ENCODE measurements at places on chromosomes 16 and 17. TPM values are rescaled to one million over a fixed set of nuclear protein-coding genes. Genes with fewer than 3 reads are reported as not detected.

- no peak for DNase-seq
These were observed 29.6 kb downstream of the HS3ST3B1 start for GRCh38 chr17:14330492-14330962.

DNA sequence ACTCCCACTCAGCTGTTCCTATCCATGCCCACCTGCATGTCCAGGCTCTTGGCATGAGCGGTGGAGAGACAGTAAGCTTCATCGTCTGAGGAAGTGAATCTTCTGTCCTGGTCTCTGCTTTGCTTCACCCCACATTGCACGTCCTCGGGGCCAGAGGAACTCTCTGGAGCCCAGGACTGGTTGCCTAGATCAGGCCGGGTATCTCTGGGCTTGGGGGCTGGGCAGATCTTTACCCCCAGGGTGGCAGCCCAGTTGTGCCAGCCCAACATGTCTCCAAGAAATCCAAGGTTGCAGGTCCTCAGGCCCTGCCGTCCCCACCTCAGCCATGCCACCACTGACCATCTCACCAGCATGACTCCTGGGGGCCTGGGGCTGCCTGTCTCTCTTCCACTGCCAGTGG, 58.3 kb downstream of the BEAN1 start:
- no peak for DNase-seq

GRCh38 chr17:76716839-76717215, 6.1 kb upstream of the MXRA7 start:
- no peak for DNase-seq

GRCh38 chr17:63124536-63124935, 158.5 kb downstream of the TANC2 start:
- no peak for DNase-seq

GRCh38 chr16:82773018-82773417, 146.2 kb downstream of the CDH13 start:
- DNase-seq: no peak

DNA sequence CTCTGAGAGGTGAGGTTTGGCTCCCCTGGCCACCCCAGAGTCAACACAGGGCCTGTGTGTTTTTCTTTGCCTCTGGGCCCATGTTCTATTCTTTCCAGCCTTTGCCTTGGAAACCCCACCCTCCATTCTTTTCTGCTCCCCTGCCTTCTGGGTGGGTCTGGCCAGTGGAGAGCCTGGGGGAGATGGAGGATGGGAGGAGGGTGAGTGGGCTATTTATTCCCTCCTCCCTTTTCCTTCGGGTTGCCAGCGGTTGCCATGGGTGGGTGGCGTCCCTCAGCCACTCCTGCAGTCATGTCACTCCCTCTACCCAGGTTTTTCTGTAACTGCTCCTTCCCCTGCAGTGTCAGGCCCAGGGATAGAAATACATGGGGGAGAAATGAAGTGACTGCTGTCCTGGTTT, 15.5 kb downstream of the CMIP start:
- no peak for DNase-seq

- no peak for DNase-seq
These were observed 1.8 kb downstream of the SNTB2 start for GRCh38 chr16:69188716-69189115.

DNA sequence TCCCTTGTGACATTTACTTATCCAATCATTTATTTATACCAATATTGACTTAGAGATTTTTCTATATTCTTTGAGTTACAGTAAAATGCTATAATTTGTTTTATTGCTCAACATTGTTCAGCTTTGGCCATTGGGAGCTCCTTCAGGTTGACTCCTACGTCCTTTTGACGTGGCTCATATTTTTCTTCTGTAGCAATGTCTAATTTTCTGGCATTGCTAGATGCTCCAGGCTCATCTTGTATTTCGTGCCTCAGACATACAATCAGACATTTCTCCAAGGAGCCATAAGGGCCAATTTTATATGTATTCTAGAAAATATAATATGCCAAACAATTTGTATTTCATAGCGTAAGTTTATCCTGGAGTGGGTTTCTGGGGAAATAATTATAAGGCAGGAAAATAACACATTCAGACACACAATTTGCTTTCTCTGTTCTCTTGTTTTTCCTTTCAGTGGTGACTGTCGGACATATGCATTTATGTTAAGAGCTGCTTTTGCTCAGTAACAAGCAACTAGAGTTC, 355.1 kb upstream of the MON1B start:
- no peak for DNase-seq

Gene DPEP2
- 2.5 TPM for polyA plus RNA-seq

Measured in urinary bladder (tissue), 4 donors.